ENCODE measurements at places on chromosomes 1 and 21.

- no peak for DNase-seq
Observed at GRCh38 chr21:26554365-26554764, 18.7 kb downstream of the CYYR1 start.

DNA sequence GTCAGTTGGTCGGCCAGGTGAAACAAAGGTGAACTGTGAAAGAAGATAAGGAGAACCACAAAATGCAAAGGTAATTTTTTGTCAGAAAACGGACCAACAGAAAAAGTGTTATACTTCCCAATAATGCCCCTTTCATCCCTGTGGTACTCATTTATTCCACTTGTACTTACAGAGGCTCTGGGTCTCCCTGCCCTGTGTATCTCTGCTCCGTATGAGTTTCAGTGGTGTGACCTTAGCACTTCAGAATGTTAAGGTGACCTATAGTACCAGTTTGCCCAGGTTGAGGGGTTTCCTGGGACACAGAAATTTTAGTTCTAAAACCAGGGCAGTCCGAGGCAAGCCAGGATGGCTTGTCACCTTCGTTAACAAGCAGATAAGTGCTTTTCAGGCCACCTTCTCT, 254.8 kb downstream of the OLFM3 start:
- no peak for DNase-seq

DNA sequence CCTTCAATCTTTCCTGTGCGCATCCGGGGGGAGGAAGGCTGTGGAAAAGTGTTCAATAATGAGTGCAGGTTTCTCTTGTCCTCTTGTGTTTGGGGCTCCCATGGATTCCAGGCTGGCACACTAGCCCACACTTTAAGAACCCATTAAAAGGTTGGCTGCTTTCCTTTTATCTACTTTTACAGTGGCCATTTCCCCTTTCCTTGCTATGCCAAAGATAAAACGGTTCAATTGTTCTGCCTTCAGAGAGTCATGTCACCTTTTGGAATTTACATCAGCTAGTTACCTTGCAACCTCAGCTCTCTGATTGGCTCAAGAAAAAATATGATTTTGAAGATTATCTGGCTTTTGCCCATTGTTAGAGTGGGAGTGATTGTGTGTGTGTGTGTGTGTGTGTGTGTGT, 182.3 kb downstream of the SDCCAG8 start:
- DNase-seq: no peak

DNA sequence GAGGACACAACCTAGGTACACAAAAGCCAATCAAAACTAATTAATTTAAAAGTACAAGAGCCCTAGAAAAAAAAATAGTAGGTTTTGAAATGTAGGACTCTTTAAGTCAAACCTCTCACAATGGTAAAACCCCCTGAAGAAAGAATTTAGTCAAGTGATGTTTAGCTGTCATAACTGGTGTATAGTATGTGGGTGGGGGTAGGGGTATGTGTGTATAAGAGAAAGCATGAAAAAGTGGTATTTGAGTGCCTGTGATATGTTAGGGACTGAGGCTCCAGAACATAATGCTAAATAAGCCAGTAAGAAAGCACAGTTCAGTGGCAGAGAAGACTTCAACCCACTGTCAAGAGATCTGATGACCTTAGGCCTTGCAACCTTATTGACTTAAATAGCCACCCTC, 507.9 kb downstream of the TTLL7 start:
- DNase-seq: no peak

DNA sequence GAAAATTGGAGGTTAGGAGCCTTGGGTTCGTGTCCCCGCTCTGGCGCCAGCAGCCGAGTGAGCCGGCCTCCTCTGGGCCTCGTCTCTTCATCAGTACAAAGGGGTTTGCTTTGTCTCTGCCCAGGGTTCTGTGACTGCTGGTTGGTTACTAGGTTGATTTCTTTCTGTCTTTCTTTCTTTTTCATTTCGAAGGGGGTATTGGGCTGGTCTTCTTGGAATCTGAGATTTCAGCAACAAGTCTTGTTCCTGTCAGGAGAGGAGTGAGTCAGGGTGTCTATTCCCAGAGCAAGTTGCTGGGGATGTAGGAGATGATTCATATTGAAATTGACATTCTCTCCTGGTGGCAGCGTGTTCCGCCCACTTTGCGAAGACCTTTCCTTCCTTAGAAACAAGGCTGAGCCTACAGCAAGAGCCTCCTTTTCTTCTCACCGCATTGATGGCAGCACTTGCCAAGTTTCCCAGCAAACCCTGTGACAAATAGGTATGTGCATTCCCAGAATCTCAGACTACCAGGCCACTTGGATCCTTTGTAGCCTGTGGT, 79.2 kb downstream of the MAN1C1 start:
- no peak for DNase-seq

Measured in thyroid gland (tissue), 4 donors.